Sigmoid colon (tissue), 7 donors: ENCODE measurements at places on chromosomes 12 and 14. TPM values are rescaled to one million over a fixed set of nuclear protein-coding genes. Genes with fewer than 3 reads are reported as not detected.

DNA sequence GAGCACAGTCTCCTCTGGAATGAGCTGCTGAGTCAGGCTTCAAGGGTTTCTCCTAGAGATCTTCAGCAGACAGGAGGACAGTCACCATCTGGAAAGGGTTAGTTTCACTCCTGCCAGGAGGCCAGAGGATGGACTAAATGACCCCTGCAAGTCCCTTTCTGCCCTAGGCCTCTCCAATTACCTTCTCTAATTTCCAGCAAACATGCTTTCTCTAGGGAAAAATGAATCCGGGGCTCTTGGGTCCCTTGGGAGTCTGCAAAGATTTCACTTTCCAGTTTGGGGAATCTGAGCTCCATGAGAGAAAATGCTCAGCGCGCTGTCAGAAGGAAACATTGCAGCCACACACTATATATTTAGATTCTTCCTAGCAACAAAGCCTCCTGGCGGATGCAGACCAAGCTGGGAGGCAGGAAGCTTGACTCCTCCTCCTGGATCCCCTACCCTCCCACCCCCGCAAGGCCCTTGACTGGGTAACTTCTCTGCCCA is 184.4 kb upstream of the CCND2 start:
- no peaks in the 10 kb centered on the region for H3K36me3 ChIP-seq
- no peak for DNase-seq
- no peaks in the 10 kb centered on the region for H3K27me3 ChIP-seq
- H3K4me3 ChIP-seq, result no peak overlapping the region

GRCh38 chr14:78524196-78524595 is 354.0 kb downstream of the NRXN3 start:
- H3K36me3 ChIP-seq, result no peaks in the 10 kb centered on the region
- no peaks in the 10 kb centered on the region for H3K4me1 ChIP-seq
- DNase-seq, result no peak
- H3K27ac ChIP-seq, result no peak overlapping the region
- no peak overlapping the region for H3K4me3 ChIP-seq

GRCh38 chr12:106113446-106113823 is 25.3 kb downstream of the NUAK1 start:
- no peaks in the 10 kb centered on the region for H3K27me3 ChIP-seq
- H3K4me1 ChIP-seq, result peaks cover 42% of the 10 kb centered on the region
- H3K27ac ChIP-seq, result peak overlapping the region; percentile 62
- H3K36me3 ChIP-seq, result no peaks in the 10 kb centered on the region

GRCh38 chr12:9064201-9064814 is 51.4 kb downstream of the A2M start:
- no peaks in the 10 kb centered on the region for H3K27me3 ChIP-seq
- peak overlapping the region; percentile 99 for H3K27ac ChIP-seq
- peaks cover 4% of the 10 kb centered on the region for H3K36me3 ChIP-seq
- peak overlapping the region; percentile 86 for H3K4me3 ChIP-seq

GRCh38 chr12:120006258-120006975 is 17.4 kb downstream of the BICDL1 start:
- H3K27me3 ChIP-seq, result peaks cover 3% of the 10 kb centered on the region
- no peaks in the 10 kb centered on the region for H3K36me3 ChIP-seq

DNA sequence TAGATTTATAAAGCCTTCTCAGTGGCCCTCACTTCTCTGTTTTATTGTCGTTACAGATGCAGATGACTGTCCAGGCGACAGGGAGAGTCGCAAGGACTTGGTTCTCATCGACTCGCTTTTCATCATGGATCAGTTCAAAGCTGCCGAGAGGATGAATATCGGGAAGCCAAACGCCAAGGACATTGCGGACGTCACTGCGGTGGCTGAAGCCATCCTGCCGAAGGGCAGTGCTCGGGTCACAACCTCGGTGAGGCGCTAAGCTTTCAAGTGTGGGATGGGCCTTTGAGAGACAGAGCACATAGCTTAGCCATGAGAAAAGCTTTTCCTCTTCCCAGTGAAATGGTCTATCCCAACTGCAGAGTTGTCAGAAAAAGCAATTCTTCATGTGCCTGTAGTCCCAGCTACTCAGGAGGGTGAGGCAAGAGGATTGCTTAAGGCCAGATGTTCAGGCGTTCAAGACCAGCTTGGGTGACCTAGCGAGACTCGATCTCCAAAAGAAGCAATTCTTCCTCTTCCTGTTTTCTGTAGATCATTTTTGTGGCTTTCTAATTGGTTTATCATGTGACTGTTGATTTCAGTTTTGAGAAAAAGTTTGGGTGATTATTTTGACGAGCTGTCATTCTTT is 56.4 kb downstream of the EP400 start:
- H3K27ac ChIP-seq, result no peak overlapping the region
- H3K4me3 ChIP-seq, result no peak overlapping the region
- H3K27me3 ChIP-seq, result no peaks in the 10 kb centered on the region
- peaks cover 63% of the 10 kb centered on the region for H3K36me3 ChIP-seq
- no peak for DNase-seq
- H3K4me1 ChIP-seq, result no peaks in the 10 kb centered on the region

GRCh38 chr12:52337054-52337453 is 15.9 kb upstream of the KRT83 start:
- H3K27me3 ChIP-seq, result no peaks in the 10 kb centered on the region
- no peaks in the 10 kb centered on the region for H3K36me3 ChIP-seq
- H3K27ac ChIP-seq, result no peak overlapping the region
- no peaks in the 10 kb centered on the region for H3K4me1 ChIP-seq
- no peak for DNase-seq

- H3K4me1 ChIP-seq, result no peaks in the 10 kb centered on the region
- H3K27me3 ChIP-seq, result no peaks in the 10 kb centered on the region
- no peaks in the 10 kb centered on the region for H3K36me3 ChIP-seq
- no peak overlapping the region for H3K4me3 ChIP-seq
- no peak for DNase-seq
These were observed 73.9 kb upstream of the HIF1A start for GRCh38 chr14:61621444-61621843.

GRCh38 chr14:25411781-25412757 is 362.1 kb upstream of the STXBP6 start:
- H3K36me3 ChIP-seq, result no peaks in the 10 kb centered on the region
- H3K4me1 ChIP-seq, result peaks cover 33% of the 10 kb centered on the region
- no peak overlapping the region for H3K4me3 ChIP-seq
- peak overlapping the region; percentile 55 for H3K27ac ChIP-seq
- DNase-seq, result peak; percentile 69

DNA sequence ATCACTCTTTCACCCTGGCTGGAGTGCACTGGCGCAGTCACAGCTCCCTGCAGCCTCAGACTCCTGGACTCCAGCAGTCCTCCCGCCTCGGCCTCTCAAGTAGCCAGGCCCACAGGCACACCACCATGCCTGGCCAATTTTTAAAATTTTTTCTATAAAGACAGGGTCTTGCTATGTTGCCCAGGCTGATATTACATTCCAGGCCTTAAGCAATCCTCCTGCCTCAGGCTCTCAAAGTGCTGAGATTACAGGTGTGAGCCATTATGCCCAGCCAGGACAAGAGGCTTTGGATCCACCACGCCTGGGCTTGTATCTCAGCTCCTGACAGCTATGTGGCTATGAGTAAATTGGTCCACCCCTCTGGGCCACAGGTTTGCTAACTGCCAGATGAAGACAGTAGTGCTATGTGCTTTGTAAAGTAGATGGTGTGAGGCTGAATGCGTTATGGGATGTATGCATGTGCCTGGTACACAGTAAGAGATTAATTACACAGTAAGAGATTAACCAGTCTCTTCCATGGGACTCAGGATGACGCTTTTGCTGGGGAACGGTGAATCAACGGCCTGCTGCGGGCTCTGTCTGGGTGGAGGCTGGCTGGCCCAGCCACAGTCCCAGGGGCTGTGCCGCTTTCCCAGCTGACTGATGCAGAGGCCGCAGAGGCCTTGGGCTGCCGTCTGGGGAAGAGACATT is 53.3 kb upstream of the NCOR2 start:
- peaks cover 36% of the 10 kb centered on the region for H3K4me1 ChIP-seq
- DNase-seq, result no peak

DNA sequence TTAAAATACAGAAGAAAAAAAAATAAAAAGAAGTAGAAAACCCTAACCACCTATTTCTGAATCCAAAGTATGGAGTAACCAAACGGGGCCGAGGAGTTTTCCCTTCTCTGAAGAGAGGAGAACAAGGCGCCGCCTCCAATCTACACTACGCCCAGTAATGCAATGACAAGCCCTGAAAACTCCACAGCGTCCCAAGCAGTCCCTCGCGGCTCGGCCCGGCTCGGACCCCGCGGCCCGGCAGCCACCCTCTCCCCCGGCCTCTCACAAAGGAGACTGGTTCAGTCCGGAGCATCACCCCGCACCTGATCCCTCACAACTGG is 371 bp downstream of the CHD8 start:
- H3K27me3 ChIP-seq, result no peaks in the 10 kb centered on the region
- H3K4me1 ChIP-seq, result peaks cover 25% of the 10 kb centered on the region
- H3K36me3 ChIP-seq, result no peaks in the 10 kb centered on the region
- peak overlapping the region; percentile 88 for H3K4me3 ChIP-seq
- peak overlapping the region; percentile 87 for H3K27ac ChIP-seq

DNA sequence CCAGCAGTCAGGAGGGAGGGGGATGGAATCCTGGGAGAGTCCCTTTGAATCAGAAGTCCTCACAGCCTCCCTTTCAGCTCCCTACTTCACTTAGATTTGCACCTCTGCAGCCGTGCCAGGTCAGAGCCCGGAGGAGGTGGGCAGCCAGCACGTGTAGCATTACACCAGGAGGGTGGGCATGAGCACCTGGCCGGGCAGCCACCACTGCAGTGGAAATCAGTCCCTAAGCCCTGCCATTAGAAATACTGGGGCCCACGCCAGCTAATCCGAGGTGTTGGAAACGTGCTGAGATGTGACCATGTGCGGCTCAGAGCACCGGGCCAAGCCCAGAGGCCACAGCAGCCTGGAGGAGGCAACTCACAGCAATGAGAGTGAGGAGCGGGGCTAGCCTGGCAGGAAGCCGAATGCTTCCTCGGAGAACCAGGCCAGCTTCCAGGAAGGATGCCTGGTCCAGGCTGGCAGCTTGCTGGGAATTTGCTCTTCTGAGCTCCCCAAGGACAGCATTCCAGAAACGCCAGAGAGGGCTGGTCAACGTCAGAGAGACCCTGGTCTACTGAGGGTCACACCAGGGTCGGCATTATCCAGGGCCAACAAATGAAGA is 9.4 kb upstream of the CACNA2D4 start:
- no peaks in the 10 kb centered on the region for H3K27me3 ChIP-seq
- peak; percentile 75 for DNase-seq
- no peaks in the 10 kb centered on the region for H3K36me3 ChIP-seq
- no peak overlapping the region for H3K4me3 ChIP-seq

GRCh38 chr12:9751204-9752144 is 9.2 kb downstream of the CD69 start:
- no peak overlapping the region for H3K27ac ChIP-seq
- no peak overlapping the region for H3K4me3 ChIP-seq

DNA sequence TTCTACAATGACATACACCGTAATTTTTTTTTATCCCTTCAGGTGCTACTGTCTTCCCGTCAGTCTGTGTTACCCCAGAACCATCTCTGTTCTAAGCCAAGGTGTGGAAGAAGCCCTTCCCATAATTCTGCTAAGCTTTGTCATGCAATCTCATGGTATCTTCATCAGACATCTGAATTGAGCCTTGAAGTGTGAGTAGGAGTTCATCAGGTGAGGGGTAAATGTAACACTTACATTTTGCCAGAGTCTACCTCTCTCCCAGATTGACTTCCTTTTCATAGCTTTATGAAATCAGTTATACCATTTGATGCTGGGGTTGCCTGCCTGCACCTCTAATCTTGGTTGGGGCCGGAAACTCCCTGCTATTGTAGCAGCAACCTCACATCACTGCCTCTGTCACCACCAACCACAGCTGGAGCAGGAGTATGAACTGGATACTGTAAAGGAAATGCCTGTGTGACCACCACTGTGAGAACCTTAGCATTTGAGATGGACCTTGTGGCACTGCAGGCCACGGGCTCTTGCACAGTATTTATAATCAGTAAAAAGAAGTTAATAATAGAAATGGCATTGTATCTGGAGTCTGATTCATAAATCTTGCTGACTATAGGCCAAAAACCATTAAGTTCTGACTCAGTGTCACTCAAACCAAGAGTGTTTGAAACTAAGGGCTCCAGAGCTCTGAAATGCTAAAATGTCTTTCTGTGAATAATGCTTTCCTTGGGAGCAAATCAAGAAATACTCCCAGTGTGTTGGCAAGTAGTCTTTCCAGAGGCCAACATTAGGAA is 58.7 kb upstream of the STK38L start:
- H3K27me3 ChIP-seq, result no peaks in the 10 kb centered on the region
- H3K4me1 ChIP-seq, result peaks cover 49% of the 10 kb centered on the region
- no peak for DNase-seq
- peak overlapping the region; percentile 84 for H3K27ac ChIP-seq
- no peak overlapping the region for H3K4me3 ChIP-seq
- no peaks in the 10 kb centered on the region for H3K36me3 ChIP-seq

GRCh38 chr12:128637642-128638606 is 185.8 kb downstream of the SLC15A4 start:
- no peaks in the 10 kb centered on the region for H3K4me1 ChIP-seq
- H3K4me3 ChIP-seq, result no peak overlapping the region
- H3K27me3 ChIP-seq, result no peaks in the 10 kb centered on the region
- no peaks in the 10 kb centered on the region for H3K36me3 ChIP-seq

GRCh38 chr12:46517579-46517962 is 145.0 kb upstream of the SLC38A2 start:
- H3K4me3 ChIP-seq, result no peak overlapping the region
- no peak for DNase-seq
- H3K4me1 ChIP-seq, result no peaks in the 10 kb centered on the region
- H3K27ac ChIP-seq, result no peak overlapping the region

- no peak overlapping the region for H3K27ac ChIP-seq
- no peak overlapping the region for H3K4me3 ChIP-seq
- H3K4me1 ChIP-seq, result no peaks in the 10 kb centered on the region
- no peaks in the 10 kb centered on the region for H3K27me3 ChIP-seq
These were observed 134.0 kb downstream of the BCL11B start for GRCh38 chr14:99137913-99138571.

The BTBD6 gene
- total RNA-seq, result 31.3 TPM

The ANKRD33 gene
- not detected for total RNA-seq

The TBX3 gene
- 6.6 TPM for total RNA-seq

The SPIC gene
- not detected for total RNA-seq

The MYH6 gene
- not detected for total RNA-seq

The KCNH3 gene
- 0.83 TPM for total RNA-seq

The IGF1 gene
- 15.6 TPM for total RNA-seq
